Stimulated activated CD8-positive, alpha-beta memory T cell treated with anti-CD3 and anti-CD28 coated beads, Interleukin-15, amount 100 ng/mL, for 24 hours (primary cell): ENCODE measurements at places on chromosomes 2 and 18.

- no peak for DNase-seq
These were observed at the start of gene NTSR2 for GRCh38 chr2:11669454-11670291. TSS of gene NTSR2 (minus strand) at chr2:11670195. CDS start at chr2:11670129, 66 bp downstream.

DNA sequence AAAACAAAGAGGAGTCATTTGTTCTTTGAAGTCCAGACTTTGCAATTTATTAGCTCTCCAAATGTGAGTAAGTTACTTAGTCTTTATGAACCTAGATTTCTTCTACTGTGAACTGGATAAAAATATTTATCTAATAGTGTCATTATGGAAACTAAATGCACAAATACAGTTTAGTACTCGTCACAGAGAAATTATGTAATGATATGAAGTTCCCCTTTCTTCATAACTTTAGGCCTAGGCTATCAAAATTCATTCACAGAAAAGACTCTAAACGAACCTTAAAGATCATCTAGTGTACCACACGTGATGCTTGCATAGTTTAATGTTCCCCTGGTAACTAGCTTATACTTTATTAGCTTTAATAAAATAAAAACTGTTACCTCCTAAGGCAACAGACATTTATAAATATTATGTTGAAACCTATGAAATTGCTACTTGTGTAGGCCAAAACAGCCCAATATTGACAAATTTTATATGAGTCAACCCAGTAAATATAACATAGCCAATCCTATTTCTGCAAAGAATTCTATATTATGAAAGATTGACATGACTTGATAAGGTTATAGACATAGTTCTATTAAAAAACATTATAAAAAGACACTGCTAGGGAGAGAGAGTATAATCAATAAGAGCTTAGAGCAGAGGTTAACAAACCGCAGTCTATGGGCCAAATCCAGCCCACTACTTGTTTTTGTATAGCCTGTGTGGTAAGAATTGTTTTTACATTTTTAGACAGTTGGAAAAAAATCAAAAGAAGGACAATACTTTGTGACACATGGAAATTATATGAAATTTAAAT, 44.9 kb upstream of the ITPRID2 start:
- no peak for DNase-seq

- DNase-seq, result no peak
These were observed 80.6 kb downstream of the RIT2 start for GRCh38 chr18:43034683-43035500.

DNA sequence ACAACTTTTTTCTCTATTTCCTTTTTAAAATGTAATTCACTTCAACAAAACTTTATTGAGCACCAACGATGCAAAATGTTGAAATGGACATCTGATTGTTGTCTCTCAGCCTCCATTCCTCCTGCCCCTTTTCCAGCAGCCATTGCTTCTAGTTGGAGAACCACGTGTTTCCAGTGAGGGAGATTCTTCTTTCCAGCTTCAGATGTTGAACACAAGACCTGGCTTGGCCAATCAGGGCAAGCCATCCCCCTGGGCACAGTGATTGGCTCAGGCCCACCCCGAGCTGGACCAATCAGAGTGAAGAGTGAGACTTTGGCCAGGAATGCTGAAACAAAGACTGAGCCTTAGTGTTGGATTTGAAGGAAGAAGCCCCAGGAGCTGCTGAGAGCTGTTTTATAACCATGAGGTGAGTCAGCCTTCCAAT, 59.0 kb downstream of the E2F6 start:
- DNase-seq, result no peak

GRCh38 chr2:129074298-129074920, 755.7 kb upstream of the HS6ST1 start:
- no peak for DNase-seq

GRCh38 chr2:191434072-191434471, 188.9 kb downstream of the MYO1B start:
- DNase-seq, result no peak

DNA sequence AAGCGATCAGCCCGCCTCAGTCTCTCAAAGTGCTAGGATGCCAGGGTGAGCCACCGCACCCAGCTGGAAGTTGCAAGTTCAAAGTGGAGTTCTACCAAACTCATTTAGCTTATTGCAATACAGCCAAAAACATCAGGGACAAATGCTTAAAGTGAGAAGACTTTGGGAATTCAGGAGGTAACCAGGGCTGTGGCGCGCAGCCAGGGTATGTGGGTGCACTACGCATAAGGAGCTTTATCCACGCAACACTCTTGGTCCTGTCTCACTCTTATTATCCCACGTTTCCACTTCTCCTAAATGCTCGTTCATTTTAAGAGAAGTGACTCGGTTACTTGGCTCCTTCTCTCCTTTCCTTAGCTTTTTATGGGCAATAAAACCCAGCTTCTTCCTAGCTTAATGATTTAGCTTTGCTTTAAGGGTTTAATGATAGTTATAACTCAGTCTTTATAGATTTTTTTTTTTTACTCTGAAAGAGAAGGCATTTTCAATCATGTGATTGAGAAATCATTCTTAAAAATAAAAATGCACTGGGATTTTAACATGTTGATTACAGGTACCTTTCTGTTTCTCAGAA, 199.8 kb downstream of the KCNE4 start:
- no peak for DNase-seq

- no peak for DNase-seq
These were observed 80.3 kb downstream of the DYNAP start for GRCh38 chr18:54671291-54671881.

DNA sequence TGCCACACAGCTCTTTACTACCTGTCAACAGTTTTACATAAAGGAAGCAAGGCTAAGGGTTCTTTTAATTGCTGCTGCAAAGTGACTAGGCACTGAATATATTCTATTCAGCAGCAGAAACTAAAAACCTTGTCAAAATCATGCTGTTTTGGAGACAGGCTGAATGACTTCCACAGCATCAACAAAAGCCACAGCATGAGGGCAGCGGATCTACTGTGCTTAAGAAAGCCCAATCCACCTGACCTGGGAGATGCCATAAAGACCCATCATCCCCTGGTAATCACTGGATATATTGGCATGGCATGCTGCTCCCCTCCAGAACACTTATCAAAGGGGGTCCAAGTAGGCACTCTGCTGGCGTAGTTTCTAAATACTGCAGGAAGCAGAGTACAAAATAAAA, 715.1 kb upstream of the SLC8A1 start:
- no peak for DNase-seq

DNA sequence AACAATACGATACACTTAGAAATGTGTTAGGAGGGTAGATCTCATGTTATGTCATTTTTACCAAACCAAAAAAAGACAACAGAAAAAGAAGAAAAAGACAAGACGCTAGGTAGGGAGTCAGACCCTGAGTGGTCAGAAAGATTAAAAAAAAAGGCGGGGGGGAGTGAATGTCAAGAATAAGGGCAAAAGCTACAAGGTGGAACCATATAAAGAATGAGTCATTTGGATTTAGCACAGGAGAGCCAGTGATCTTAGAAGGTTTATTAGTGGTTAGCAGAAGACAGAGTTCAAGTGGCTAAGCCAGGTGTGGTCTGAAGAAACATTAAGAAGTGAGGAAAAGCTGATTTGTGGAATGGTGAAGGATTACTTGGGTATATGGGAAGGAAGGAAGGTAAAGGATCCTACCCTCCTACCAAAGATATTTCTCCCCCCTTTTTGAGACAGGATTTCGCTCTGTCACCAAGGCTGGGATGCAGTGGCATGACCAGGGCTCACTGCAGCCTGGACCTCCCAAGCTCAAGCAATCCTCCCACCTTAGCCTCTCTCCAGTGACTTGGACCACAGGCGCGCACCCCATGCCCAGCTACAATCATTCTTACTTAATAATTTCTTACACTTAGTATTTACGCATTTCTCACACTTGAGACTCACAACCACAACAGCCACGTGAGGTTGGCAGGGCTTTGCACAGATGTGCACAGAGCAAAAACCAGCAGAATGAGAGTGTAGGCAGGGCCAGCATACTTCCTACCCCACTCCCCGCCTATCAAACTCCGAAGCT, 2.6 kb downstream of the DSC2 start:
- no peak for DNase-seq

- no peak for DNase-seq
These were observed 14.1 kb upstream of the MEX3C start for GRCh38 chr18:51211552-51211951.

- DNase-seq, result no peak
These were observed 76.7 kb upstream of the CAVIN2 start for GRCh38 chr2:191923652-191923997.

DNA sequence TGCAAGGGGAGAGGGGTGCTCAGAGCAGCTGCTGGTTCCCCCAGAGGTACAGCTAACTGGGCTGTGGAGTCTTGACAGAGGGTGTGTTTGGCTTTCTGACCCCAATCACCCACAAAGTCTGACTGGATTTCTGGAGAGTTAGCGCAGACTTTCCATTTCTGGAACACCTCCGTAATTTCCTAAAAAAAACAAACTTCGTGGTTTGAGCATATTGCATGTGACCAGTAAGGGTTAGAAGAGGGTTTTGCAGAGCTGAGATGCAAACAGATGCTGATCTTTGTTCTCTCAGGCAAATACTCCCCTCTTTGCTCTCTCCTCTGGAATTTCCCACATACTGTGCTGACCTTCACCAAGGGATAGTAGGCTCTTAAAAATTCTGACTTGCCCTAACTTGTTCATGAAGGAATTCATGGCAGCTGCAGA, 44.5 kb upstream of the TMEM247 start:
- no peak for DNase-seq

- DNase-seq, result no peak
These were observed 97.2 kb upstream of the FAM136A start for GRCh38 chr2:70399046-70399445.

DNA sequence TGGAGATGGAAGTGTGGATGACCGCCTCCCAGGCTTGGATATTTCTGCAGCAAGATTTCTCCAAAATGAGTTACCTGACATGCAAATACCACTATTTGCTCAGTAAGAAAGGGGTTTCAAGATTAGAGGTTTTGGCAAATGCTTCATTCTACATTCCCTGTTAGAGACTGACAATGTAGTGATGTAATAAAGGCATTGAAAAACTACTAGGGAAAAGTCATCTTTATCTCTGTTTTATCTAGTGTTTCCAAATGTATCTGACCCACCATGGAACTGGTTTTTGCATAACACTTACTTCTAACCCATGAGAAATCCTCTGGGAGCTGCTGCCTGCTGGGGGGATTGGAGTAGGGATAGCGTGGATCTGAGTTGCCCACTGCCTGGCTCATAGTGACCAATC, 33.0 kb upstream of the NTSR2 start:
- no peak for DNase-seq

- DNase-seq, result no peak
These were observed 81.5 kb downstream of the LDLRAD4 start for GRCh38 chr18:13300029-13300428.

DNA sequence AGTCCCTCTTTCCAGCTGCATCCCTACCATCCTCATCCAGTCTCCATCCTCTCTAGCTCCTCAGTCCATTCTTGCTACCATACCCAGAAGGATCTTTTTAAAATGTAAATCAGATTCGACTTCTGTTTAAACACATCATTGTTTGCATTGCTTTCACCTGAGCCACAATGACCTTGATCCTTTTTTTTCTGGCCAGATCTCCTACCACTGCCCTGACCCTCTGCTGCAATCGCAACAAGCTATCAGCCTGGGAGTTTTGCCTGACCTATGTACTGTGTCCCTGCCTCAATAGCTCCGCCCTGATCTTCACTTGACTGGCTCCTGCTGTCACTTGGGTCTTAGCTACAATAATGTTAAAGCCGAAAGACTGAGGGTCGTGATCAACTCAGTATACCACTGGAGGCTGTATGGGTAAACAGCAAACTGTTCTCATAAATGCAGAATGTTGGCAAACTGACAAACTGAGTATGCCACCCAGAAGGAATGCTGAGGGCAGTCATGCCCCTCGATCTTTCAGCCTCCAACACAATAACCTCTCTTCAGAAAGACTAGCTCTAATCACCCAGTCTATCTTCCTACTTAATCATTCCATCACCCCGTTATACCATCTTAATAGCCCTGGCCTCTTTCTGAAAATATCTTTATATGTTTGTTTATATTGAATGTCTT, 2.6 kb upstream of the RBM43 start:
- no peak for DNase-seq

GRCh38 chr2:85453571-85453970, 35.1 kb downstream of the SH2D6 start:
- no peak for DNase-seq

- DNase-seq, result no peak
These were observed 72.6 kb upstream of the RAB6C start for GRCh38 chr2:129906861-129907235.

DNA sequence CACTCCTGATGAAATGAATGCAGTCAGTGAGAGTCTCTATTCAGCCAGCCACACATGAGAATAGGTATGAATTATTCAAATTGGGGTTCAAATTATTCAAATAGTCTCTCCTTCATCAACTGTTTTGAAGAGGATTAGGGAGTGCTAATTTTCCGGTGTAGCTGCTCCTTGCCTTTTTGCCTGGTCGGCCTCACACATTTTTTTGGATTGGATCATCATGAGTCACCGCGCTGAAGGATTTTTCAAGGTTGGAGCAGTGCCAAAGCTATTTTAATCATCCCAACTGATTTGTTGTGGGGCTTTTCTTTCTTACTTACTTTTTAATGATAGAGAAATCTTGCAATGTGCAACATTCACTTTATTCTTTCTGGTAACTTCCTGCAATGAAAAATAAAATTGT, 2.4 kb upstream of the DTNA start:
- DNase-seq, result no peak

DNA sequence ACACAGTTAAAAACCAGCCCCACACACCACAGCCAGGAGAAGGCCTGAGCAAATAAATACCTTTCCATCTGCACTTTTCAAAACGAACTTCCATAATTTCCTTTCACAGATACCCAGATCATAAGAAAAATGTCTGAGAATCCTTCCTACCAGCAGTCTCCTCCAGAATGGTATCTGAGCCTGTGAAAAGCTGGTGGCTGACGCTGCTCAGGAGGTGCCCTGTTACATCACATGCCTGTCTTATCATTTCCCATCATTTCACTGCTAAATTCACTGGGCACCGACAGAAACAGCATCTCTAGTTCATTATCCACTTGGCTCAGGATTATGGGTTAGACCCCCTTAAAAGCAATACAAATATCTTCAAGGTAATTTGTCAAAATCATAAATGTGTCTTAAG, 4.4 kb downstream of the CRACDL start:
- no peak for DNase-seq
